ENCODE measurements at places on chromosomes 5 and 9.

DNA sequence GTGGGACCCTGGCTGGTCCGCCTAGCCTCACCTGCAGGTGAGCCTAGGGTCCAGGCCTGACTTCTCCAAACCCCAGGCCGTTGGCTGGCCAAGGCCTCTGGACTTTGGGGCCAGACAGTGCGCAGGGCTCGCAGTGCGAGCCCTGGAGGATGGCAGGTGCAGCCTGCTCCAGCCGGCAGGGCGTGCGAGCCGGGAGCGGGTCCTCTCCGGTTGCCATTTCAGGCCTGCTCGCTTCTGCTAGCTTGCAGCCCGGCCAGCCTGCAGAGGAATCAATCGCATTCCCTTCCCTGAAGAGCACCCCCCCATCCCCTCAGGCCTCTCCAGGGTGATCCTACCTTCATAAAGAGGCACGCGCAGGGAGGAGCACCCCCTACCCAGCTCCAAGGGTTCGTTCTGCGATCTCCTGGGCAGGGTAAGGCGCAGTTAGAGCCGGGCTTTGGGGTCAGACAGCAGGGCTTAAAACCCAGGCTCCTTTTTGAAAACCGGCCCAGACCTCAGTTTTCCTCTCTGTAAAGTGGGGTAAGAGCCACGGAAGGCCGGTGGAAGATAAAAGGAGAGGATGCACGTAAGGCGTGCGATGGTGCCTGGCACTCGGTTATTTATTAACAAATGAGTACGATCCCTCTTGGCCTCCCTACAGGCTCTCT lies 6.2 kb downstream of the BARHL1 start:
- H3K27ac ChIP-seq: no peak overlapping the region
- no peak overlapping the region for H3K4me3 ChIP-seq
- no peaks in the 10 kb centered on the region for H3K4me1 ChIP-seq
- no peaks in the 10 kb centered on the region for H3K27me3 ChIP-seq
- DNase-seq: no peak

DNA sequence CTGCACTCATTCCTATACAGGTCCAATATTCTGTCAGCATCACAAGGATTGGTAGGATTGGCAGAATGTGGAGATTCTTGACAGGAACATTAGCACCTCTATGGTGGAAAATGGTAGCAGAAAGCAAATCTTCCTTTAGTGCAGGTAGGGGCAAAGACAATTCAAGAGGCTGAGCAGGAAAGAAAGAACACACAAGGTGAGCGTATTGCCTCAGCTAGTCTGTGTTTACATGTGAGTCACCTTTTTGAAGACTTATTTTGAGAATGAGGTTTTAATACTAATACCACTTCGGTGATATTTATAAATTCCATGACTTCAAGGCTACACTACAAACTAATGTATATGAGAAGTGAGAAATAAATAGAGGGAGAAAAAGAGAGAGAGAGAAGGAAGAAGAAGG lies 717.0 kb downstream of the BRINP1 start:
- no peak for DNase-seq
- no peaks in the 10 kb centered on the region for H3K36me3 ChIP-seq
- H3K4me1 ChIP-seq: no peaks in the 10 kb centered on the region
- no peaks in the 10 kb centered on the region for H3K27me3 ChIP-seq

- H3K4me1 ChIP-seq: no peaks in the 10 kb centered on the region
- H3K27me3 ChIP-seq: no peaks in the 10 kb centered on the region
- no peak overlapping the region for H3K27ac ChIP-seq
- DNase-seq: no peak
- no peak overlapping the region for H3K4me3 ChIP-seq
Observed at GRCh38 chr5:63674881-63675280, 287.4 kb downstream of the HTR1A start.

GRCh38 chr9:38280251-38280800 lies 112.2 kb upstream of the ALDH1B1 start:
- DNase-seq: no peak
- H3K27ac ChIP-seq: no peak overlapping the region
- H3K27me3 ChIP-seq: no peaks in the 10 kb centered on the region
- H3K4me3 ChIP-seq: no peak overlapping the region
- peaks cover 4% of the 10 kb centered on the region for H3K4me1 ChIP-seq

GRCh38 chr5:100505984-100506670 lies 29.0 kb upstream of the FAM174A start:
- H3K27ac ChIP-seq: no peak overlapping the region
- H3K27me3 ChIP-seq: no peaks in the 10 kb centered on the region
- DNase-seq: no peak
- H3K36me3 ChIP-seq: no peaks in the 10 kb centered on the region
- H3K4me3 ChIP-seq: no peak overlapping the region

GRCh38 chr5:93583768-93584595 lies 960 bp downstream of the NR2F1 start:
- H3K4me3 ChIP-seq: peak overlapping the region; percentile 53
- no peaks in the 10 kb centered on the region for H3K36me3 ChIP-seq
- DNase-seq: peak; percentile 54
- H3K27me3 ChIP-seq: peaks cover 33% of the 10 kb centered on the region
- H3K27ac ChIP-seq: no peak overlapping the region

- H3K36me3 ChIP-seq: no peaks in the 10 kb centered on the region
- no peak overlapping the region for H3K27ac ChIP-seq
- H3K4me1 ChIP-seq: no peaks in the 10 kb centered on the region
- DNase-seq: no peak
- no peaks in the 10 kb centered on the region for H3K27me3 ChIP-seq
- no peak overlapping the region for H3K4me3 ChIP-seq
Observed at GRCh38 chr5:115954144-115954543, 8.1 kb upstream of the LVRN start.

DNA sequence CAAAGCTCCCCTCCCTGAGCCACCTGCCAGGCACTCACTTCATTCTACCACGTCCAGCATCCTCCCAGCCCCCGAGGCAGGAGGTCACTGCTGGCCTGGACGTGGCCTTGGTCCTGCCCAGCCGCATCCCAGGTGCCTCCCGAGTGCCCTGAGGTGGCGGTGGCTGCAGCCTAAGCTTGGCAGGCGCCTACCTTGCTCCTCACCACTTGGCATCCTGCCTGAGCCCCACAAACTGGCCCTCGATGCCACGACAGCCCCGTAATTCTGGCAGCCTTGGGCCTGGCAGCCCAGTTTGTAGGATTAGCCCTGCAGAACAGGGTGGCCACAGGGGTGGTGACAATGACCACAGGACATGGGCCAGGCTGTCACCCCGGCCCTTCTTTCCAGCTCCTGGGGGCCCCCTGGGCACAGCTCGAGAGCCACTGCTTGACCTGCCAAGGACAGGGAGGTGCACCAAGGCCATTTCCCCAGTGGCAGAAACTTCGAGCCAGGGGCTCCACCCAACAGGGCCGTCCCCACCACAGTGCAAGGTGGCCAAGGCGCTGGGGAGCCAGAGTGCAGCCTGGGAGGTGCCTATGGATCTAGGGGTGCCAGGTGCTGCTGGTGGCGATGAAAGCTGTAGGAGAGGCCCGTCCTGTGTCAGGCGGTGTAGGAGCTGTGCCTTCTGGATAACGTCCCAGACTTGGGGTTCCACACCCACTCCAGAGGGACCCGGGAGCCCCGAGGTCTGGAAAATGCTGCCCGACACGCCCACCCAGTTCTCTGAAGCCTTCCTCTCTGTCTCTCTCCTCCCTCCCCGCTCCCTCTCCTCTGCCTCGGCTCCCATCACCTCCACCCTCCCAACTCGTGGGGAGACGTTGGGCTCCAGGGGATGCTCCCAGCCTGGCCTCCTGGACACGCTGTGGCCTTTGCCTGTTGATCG lies 18.4 kb downstream of the NKD2 start:
- no peak overlapping the region for H3K27ac ChIP-seq
- no peaks in the 10 kb centered on the region for H3K27me3 ChIP-seq
- no peaks in the 10 kb centered on the region for H3K36me3 ChIP-seq
- no peak overlapping the region for H3K4me3 ChIP-seq
- no peak for DNase-seq
- H3K4me1 ChIP-seq: no peaks in the 10 kb centered on the region

GRCh38 chr9:137339045-137339907 lies 37.2 kb upstream of the NRARP start:
- H3K27me3 ChIP-seq: no peaks in the 10 kb centered on the region
- no peaks in the 10 kb centered on the region for H3K36me3 ChIP-seq
- no peak for DNase-seq
- no peaks in the 10 kb centered on the region for H3K4me1 ChIP-seq

DNA sequence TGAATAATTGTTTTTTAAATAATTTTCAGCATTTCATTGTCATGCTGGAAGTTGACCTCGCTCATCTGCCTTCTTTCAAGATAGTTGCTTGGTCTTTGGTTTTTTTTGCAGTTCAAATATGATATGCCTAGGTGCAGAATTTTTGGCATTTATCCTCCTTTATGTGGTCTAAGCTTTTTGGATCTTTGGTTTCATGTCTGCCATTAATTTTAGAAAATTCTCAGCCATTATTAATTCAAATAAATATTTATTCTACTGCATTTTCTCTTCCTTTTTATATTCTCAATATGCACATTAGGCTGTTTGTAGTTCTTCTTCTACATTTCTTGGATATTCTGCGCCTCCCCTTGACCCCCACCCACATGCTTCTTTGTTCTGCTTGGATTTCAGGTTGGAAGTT lies 63.6 kb downstream of the PHF2 start:
- H3K36me3 ChIP-seq: peaks cover 67% of the 10 kb centered on the region
- no peaks in the 10 kb centered on the region for H3K27me3 ChIP-seq
- no peak overlapping the region for H3K4me3 ChIP-seq
- no peak overlapping the region for H3K27ac ChIP-seq

DNA sequence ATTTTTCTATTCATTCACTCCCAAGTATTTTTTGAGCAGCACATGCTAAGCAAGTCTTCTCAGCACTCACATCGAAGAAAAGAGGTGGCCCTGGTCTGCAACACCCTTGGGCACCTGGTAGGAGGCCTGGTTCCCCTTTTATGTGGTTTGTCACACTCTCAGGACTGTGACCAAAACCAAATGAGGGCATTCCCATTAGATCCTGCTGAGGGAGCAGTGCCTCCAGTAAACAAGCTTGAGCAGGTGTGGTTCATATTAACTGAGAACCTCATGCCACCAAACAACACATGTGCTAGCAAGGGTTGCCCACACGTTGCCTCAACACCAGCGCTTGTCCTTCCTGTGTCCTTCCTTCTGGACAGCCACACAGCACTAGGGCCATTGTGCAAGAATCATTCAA lies 26.9 kb upstream of the SYK start:
- no peak overlapping the region for H3K4me3 ChIP-seq
- H3K4me1 ChIP-seq: no peaks in the 10 kb centered on the region
- H3K36me3 ChIP-seq: no peaks in the 10 kb centered on the region
- H3K27me3 ChIP-seq: no peaks in the 10 kb centered on the region
- DNase-seq: no peak

DNA sequence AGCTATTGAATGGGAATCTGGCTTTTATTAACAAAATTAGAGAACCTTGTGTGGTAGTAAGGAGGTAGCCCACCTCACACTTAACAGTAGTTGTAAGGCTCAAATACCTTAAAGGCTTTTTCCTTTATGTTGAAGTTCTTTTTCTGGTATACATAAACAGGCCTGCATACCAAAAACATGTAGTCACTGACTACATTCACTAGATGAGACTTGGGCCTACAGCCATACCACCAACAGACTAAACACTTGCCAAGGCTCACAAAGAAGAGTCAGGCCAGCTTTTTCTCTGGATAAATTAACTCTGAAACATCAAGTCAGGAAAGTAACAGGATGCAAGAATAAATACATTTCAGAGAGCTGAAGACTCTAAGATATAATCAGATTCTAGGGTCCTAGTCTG lies 78.6 kb upstream of the MPDZ start:
- H3K27ac ChIP-seq: no peak overlapping the region
- H3K36me3 ChIP-seq: no peaks in the 10 kb centered on the region
- no peaks in the 10 kb centered on the region for H3K27me3 ChIP-seq
- no peak for DNase-seq
- H3K4me1 ChIP-seq: no peaks in the 10 kb centered on the region

DNA sequence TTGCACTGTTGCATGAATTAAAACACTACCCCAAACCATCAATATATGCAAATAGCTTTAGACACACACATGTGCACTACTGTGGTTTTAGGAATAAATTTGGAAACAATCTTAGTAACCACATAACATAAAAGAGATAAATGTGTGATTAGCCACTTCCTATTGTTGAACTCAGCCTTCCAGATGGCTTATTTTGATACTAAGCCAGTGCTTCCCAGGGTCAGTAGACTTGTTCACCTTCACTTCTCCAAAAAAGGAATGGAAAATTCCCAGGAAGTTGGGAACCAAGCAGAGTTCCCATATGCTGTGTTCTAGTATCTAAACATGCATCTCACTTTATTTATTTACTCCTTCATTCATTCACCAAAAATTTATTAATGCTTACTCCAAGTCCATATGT lies 47.8 kb downstream of the SVEP1 start:
- no peaks in the 10 kb centered on the region for H3K27me3 ChIP-seq
- no peaks in the 10 kb centered on the region for H3K4me1 ChIP-seq
- no peak for DNase-seq
- no peaks in the 10 kb centered on the region for H3K36me3 ChIP-seq

DNA sequence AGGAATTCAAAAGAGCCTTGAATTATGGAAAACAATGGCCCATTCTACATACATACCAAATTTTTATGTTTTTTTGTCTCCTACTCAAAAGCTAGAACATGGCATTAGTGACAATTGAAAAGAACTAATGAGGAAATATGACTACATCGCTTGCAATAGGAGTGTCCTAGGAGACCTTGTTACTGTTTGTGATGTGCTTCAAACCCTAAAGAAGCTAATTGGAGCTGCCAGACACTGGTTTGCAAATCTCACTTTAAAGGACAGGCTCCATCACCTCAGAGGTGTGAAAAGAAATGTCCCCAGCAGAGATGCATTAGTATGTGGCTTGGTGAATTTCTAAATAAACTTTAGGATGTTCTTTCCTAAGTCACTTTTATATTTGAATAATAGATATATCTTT lies 354.2 kb upstream of the EFNA5 start:
- DNase-seq: no peak
- no peak overlapping the region for H3K4me3 ChIP-seq
- no peaks in the 10 kb centered on the region for H3K27me3 ChIP-seq

DNA sequence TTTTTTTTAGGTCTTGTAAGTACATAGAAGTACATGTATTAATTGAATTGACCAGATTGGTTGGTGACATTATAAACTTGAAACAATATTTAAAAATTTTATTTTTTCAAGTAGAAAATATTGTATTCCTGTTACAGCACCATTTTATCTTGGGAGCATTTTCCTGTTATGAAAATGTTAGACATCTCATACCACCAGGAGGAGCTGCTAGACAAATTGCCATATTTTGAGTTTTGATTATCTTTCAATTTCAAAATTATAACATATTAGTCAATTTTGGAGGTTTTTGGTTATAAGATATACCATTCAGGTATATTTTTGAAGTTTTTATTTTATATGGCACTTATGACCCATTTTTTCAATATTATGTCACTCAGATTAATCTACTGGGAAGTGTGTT lies 84.4 kb downstream of the CNTLN start:
- H3K27ac ChIP-seq: no peak overlapping the region
- no peak for DNase-seq
- H3K36me3 ChIP-seq: no peaks in the 10 kb centered on the region
- H3K4me1 ChIP-seq: no peaks in the 10 kb centered on the region
- no peak overlapping the region for H3K4me3 ChIP-seq
- H3K27me3 ChIP-seq: no peaks in the 10 kb centered on the region
